ENCODE measurements at places on chromosomes 3 and 15.

DNA sequence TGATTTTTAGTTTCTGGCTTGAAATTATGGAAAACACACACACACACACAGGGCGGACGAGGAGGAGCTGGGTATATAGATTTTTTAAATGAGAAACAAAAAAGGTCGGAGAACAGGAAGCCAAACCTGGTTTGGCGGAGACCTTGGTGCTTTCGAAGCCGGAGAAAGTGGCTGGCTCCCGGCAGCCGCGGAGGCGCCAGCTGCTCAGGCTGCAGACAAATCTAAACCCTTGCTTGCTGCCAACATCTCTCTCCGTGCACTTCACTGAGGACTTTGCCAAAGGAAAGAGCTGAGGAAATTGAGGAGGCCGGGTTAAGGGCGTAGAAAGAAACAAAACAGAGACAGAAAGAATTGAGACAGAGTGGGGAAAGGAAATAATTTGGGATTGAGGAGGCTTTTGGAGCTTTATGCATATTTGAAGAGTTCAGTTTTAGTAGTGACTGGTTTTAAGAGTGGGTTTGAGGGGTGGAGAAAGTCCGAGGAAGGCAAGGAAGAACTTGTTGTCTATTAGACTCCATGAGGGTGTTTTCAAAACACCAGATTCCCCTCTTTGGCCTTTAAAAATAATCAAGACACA is 2.2 kb downstream of the ZIC1 start:
- DNase-seq = no peak

GRCh38 chr3:159786489-159787177 is 202.0 kb upstream of the IL12A start:
- DNase-seq = no peak

DNA sequence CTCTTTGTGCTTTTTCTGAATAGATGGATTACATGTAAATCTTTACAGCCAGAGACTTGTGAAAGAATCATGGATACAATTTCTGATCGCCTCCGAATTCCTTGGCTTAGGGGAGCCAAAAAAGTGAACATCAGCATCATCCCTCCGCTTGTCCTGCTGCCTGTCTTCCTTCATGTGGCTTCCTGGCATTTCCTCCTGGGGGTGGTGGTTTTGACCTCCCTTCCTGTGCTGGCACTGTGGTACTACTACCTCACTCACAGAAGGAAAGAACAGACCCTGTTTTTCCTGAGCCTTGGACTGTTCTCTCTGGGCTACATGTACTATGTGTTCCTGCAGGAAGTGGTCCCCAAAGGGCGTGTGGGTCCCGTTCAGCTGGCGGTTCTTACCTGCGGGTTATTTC is 5.9 kb downstream of the ZDHHC23 start:
- no peak for DNase-seq

- no peak for DNase-seq
Observed at GRCh38 chr15:25691544-25692430, 171.3 kb downstream of the ATP10A start.

DNA sequence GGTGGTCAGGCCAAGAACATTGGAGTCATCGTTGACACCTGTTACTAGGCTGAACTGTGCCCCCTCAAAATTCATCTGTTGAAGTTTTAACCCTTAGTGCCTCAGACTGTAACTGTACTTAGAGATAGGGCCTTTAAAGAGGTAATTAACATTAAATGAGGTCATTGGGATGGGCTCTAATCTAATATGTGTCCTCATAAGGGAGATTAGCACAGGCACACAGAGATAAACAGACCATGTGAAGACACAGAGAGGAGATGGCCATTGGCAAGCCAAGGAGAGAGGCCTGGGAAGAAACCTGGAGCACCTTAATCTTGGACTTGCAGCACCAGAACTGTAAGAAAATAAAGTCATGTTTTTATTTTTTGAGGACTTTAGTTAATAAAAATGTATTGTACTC is 59.6 kb downstream of the PLCL2 start:
- no peak for DNase-seq

DNA sequence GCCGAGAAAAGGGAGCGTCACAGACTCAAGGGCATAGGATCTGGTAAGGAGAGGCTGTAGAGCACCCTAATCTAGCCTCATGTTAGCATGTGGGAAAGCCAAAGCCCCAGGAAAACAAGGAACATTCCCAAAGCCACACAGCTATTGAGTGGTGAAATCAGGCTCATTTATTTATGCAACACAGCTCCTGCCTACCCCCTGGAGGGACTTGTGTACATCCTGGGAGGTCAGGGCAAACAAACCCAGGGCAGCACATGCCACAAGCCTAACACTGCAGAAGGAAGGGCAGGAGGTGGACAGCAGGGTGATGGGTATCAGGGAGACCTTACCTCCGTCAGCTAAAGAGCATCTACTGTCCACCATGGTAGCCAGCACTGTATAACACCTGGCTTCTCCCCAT is 283.5 kb downstream of the RPLP1 start:
- no peak for DNase-seq

- peak; percentile 33 for DNase-seq
Observed at GRCh38 chr3:77038930-77039605, 831 bp upstream of the ROBO2 start.

DNA sequence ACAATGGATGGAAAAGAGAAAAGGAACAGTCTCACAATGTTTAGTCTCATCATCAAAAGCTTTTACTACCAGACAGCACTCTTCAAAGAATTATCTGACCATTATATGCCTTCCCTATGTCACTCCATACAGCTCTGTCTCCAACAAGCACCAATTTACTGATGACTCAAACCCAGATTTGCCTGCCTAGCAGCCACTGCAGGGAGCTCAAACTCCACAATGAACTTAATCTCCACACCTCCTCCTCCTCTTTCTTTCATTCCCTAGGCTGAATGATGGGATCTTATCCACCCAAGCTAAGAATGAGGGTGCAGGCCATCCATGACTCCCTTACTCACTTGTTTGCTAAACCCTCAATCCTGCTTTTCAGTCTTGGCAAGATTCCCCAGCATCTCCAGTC is 45.5 kb downstream of the NBEAL2 start:
- no peak for DNase-seq

GRCh38 chr3:178385280-178385952 is 150.8 kb upstream of the KCNMB2 start:
- DNase-seq = no peak

DNA sequence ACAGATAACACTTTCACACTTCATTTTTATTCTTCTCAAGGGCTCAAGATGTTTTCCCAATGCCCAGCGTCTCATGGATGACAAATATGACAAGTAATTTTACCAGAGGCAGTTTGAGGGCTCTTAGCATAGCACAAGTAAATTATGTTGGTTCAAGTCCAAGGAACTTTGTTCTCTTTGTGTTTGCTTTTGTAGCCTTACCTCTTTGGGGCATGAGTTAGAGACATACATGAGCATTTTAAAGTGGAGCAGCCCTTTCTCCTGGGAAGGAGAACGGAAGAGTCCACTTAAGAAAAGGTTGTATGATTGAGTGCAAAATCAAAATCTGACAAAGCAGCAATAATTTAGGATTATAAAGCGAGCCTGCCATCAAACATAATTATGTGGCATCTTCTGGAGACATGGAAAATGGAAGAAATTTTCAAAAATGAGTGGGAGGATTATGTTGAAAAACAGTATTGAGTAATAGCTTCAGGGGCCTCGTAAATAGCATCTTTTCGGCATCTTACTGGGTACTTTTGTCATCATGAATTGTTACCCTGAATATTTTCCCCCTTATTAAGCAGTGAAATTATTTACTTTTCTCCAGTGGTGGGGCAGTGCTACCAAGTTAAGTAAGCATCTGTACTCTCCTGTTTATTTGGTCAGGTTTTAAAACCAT is 65.9 kb downstream of the PGPEP1L start:
- no peak for DNase-seq

GRCh38 chr3:161266731-161267150 is 45.6 kb downstream of the NMD3 start:
- peak; percentile 21 for DNase-seq

- DNase-seq = no peak
Observed at GRCh38 chr3:143367171-143367570, 247.6 kb downstream of the CHST2 start.

- DNase-seq = no peak
Observed at GRCh38 chr3:133756716-133757694, 10.8 kb downstream of the TF start.
